Islet precursor cell (in vitro differentiated cells): ENCODE measurements at places on chromosomes 6 and 20.

GRCh38 chr6:169949511-169950097 is 198.2 kb downstream of the ERMARD start:
- DNase-seq = no peak

- DNase-seq = no peak
Observed at GRCh38 chr6:11732036-11732631, 46.5 kb downstream of the ADTRP start.

GRCh38 chr6:149031201-149031858 is 284.5 kb downstream of the UST start:
- DNase-seq = no peak

DNA sequence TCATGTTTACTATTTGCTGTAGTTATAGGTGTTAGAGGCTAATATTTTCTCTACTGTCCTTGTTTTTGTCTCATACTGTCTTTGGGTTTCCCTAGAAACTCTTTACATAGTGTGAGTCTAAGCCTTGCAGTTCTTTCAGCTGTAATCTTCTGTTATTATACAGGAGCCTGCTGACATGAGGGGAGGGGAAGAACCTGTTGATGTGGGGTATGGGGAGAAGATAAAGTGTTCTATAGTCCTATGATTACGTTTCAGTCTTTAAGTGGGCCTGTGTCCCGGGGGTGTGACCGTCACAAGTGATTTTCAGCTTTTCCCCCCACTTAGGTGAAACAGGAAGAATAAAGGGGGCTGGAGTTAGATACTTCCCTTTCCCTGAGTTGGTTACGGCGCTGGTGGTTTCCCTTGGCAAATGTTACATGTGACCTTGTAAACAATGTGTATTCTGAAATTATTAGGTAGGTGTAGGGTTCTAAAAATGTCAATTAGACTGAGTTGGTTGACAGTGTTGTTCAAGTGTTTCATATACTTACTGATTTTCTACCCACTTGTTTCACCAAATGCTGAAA is 41.3 kb downstream of the REV3L start:
- DNase-seq = no peak

- no peak for DNase-seq
Observed at GRCh38 chr6:44291841-44292240, 21.3 kb downstream of the AARS2 start.

GRCh38 chr20:64188682-64189529 is 24.7 kb downstream of the MYT1 start:
- no peak for DNase-seq

- no peak for DNase-seq
Observed at GRCh38 chr6:17219098-17219497, 62.1 kb upstream of the RBM24 start.

- DNase-seq = no peak
Observed at GRCh38 chr6:25524542-25524941, 127.5 kb upstream of the SCGN start.

GRCh38 chr6:5011346-5011745 is 7.5 kb upstream of the RPP40 start:
- DNase-seq = no peak
